Left forelimb (tissue), 1 donor: ENCODE measurements at places on chromosomes 3 and 15.

GRCh38 chr3:66662894-66663293 is 162.1 kb upstream of the LRIG1 start:
- no peak for DNase-seq

DNA sequence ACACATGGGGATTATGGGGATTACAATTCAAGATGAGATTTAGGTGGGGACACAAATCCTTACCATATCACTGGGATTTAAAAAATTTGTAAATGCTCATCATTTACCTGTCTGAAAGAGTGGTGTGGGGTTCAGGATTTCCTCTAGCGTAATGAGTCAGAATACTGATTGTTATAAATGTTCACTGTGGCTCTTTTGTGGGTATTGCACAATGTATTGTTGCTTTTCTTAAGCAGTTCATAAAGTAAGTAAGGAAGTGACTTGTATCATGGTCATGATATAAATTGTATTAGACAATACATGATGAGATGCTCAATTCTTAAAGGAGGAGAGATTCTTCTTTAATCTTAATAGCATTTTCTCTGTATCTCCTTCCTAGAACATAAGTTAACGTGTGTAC is 262.1 kb downstream of the CNTN4 start:
- DNase-seq, result no peak

DNA sequence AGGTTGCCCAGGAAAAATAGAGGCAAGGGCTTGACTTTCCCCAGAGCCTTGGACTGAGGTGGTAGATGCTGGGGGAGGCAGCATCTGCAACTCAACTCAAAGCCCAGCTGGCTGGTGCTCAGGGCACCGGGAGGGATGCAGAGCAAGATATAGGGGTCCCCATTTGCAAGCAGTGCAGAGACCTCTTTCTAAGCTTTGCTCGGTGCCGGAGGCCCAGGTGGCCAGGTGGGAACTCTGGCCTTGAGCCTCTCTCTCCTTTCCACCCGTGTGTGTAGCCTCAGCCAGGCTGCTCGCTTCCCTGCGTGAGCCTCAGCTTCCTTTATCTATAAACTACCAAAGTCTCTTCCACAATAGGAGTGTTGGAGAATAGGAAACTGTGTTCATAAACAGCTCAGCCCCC is 36.5 kb downstream of the SLC6A6 start:
- no peak for DNase-seq

GRCh38 chr3:49131040-49131439 is 1.8 kb downstream of the LAMB2 start:
- no peak for DNase-seq

DNA sequence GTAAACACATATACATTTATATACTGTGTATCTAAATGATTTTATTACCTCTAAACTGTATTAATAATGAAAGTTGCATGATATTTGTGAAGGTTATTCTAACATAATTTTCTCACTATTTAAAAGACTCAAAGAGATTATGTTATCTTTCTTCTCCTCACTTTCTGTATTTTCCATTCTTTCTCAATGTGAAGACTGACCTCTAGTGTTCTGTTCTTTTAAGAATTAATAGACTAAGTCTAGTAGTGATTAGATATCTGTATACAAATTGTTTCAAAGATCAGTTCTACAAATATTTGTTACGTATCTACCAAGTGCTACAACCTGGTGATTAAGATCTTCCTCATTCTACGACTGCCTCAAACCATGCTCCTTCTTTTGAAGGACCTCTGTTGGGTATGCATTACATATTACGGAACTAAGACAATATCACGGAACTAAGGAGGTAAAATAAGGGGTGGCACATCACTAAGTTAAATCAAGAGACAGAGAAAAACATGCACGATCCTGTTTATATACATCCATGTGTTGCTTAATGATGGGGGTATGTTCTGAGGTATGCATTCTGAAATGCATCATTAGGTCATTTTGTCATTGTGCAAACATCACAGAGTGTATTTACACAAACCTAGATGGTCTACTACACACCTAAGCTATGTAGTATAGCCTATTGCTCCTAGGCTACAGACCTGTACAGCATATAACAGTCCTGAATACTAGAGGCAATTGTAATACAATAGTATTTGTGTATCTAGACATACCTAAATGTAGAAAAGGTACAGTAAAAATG is 161.5 kb upstream of the KBTBD8 start:
- DNase-seq, result no peak

GRCh38 chr3:46929324-46929723 is 47.2 kb downstream of the CCDC12 start:
- DNase-seq, result no peak

- DNase-seq, result no peak
Observed at GRCh38 chr3:144109944-144110343, 138.3 kb downstream of the DIPK2A start.

DNA sequence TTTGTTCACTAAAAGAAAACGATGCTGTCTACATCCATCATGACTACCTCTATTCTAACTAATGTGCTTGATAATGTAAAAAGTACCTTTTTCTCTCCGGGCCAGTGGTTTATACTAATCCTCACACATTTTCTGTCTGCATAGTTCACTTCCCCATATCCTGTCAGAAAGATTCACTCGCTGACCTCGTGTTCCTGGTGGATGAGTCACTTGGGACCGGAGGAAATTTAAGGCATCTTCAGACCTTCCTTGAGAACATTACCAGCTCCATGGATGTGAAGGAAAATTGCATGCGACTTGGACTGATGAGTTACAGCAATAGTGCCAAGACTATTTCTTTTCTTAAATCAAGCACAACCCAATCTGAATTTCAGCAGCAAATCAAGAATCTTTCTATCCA is 33.8 kb downstream of the COL6A5 start:
- DNase-seq, result no peak

DNA sequence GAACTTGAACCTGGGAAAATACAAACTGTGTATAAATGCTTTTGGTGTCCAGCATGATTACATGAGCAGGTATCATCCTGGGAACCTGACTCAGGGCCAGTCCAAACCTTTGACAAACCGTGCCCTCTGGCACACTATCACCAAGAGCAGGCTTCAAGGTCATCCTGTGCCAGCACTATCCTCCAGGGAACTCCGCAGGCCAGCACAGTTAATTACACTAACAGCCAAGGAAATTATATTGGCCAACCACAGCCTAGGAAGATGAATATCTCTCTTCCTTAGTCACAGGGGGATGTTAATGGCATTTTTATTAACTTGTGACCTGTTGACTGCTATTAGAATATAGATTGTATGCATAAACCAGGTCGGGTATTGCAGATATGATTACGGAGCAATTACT is 262.0 kb downstream of the TUSC7 start:
- DNase-seq, result no peak

DNA sequence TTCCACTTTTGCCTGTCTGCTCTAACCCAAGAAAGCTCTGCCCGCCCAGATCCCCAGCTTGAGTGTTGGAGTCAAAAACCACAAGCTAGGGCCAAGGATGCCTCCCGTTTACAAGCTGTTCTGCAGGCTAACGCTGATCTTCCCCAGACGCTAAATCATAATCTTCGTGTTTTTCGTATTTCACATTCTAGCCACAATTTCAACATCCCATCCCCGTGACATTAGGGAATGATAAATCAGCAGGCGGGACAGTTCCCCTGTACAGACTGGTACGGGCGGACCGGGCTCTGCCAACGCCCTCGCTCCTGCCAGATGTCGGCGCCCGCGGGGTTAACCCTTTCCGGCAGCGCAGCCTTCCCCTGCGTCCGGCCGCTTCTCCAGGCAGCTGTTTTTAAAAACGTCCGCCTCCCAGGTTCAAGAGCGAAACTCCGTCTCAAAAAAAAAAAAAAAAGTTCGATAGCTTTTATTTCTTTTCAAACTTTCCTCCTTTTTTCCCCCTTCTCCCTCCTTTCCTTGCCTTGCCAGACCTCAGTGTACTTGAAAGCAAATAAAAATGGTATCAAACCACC is 81.0 kb upstream of the BNC1 start:
- no peak for DNase-seq

GRCh38 chr15:82543160-82543559 is 2.9 kb upstream of the RPS17 start:
- DNase-seq, result no peak

- no peak for DNase-seq
Observed at GRCh38 chr3:183193762-183194689, 31.5 kb upstream of the LAMP3 start.

DNA sequence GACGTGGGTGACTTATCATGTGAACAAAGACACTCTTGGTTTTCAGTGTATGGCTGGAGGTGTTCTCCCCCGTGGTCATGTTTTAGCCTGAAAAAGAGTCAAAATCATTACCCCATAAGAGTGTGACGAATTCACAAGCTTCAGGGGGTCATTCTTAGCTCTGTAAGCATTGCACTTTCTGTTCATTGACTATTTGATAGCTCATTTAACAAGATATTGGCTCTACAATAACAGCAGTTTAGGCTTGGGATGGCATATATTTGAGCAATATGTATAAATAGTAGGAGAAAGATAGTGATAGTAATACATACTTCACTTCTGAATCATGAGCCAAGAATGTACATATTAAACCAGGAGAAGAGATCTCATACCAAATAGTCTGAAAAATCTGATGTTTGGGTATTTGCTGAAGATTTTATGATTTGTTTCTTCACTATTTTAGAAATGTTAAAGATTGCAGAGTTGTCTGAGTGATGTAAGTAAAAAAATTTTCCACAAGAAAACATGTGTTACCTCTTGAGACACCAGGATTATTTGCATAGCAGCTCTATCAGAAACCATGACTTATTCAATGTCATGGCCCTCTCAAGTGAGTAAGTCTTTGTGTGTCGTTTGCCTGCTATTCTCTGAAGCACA is 996.0 kb downstream of the OTOL1 start:
- no peak for DNase-seq

DNA sequence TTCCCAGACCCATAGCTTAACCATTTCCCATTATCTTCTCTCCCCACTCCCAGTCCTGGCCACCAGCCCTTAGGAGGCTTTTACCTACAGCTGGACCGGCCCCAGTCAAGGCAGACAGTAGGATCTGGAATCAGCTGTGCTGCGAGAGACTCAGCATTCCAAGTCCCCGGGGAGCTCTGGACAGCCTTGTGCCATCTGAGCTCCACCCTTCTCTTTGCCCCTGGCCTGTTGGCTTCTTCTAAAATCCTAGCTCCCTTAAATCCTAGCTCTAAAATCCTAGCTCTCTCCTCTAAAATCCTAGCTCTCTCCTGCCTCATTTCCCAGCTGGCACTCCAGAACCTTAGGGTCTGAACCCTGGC is 21.3 kb downstream of the MEGF11 start:
- DNase-seq, result no peak

- DNase-seq, result no peak
Observed at GRCh38 chr3:177800561-177800960, 603.3 kb upstream of the TBL1XR1 start.

DNA sequence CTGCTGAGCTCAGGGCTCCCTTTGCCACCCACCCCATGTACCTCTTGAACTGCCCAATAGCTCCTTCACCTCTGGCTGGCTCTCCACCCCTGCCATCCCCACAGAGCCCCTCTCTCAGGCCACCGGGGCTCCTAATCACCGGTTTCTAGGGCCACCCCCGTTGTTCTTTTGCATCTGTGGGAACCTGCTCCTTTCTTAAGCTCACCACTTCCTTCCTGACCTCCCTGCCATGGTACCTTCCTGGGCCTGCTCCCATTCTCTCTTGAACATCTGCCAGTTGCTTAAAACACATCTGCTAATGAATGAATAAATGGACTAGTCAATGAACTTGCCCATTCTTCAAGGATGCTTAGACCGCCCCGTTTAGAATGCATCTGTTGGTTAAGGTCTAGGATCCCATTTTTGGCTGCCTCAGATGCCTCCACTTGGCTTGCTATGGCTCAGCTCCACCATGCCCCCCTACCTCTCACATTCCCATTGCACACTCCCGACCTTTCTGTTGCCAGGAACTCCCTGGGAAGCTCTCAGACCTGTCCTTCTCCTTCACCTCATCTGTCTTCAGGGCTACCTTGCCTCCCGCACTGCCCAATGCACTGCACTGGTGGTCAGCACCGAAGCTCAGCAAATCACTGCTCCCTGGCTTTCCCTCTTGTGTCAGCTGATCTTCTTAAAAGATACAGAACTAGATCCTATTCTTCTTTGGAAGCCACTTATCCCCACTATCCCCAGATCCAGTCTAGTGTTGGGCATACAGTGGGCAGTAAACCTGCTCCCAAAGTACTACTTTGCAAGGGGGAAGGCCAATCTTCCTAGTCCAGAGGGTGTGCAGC is 9.1 kb downstream of the AMOTL2 start:
- no peak for DNase-seq

- no peak for DNase-seq
Observed at GRCh38 chr3:183540501-183541234, 14.8 kb downstream of the KLHL6 start.

GRCh38 chr3:116264546-116265319 is 180.6 kb downstream of the LSAMP start:
- DNase-seq, result no peak

GRCh38 chr3:185916042-185916833 is 21.6 kb downstream of the TRA2B start:
- DNase-seq, result no peak

DNA sequence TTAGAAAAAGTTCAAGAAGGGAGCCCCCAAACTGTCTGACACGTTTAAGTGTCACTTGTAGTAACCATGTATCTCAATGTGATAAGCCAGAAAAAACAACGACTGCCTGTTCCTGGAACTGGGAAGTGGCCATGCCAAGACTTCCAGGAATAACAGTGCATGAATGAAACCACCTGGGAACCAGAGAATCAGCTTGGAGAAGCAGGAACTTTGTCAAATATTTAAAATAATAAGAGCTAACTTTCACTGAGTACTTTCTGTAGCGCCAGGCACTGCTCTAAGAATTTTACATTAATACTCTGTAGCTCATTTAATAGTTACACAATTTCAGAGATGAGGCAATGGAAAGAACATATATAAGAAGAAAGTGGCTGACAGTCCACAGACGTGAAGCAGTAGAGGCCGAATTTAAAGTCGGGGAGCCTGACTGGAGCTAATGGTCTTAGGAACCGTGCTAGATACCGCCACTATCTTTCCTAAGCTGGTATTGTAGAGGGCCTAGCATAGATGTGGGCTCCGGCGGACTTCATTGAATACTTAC is 876 bp downstream of the PLSCR1 start:
- no peak for DNase-seq

DNA sequence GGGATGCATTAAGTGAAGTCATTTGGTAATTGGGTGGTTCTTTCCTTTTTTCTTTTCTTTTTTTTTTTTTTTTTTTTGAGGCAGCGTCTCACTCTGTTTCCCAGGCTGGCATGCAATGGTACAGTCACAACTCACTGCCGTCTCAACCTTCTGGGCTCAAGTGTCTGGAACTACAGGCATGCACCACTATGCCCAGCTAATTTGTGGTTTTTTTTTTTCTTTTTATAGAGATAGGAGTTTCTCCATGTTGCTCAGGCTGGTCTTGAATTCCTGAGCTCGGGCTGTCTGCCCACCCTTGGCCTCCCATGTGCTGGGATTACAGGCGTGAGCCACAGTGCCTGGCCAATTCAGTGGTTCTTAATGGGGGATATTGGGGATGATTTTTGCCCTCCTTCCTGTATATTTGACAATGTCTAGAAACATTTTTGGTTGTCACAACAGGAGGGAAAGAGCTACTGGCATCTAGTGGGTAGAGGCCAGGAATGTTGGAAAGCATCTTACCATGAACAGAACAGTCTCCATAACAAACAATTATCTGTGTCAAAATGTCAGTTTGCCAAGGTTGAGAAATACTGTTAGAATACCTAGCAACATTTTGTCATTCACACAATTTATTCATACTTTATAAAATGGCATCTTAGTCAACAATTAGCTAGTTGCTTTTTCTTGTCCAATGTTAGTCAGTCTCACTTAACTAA is 79.4 kb upstream of the CNTN3 start:
- DNase-seq, result no peak

- no peak for DNase-seq
Observed at GRCh38 chr3:152496286-152496685, 227.6 kb downstream of the MBNL1 start.

GRCh38 chr3:151425627-151426340 is 35.1 kb downstream of the IGSF10 start:
- no peak for DNase-seq
